Motor neuron (in vitro differentiated cells): ENCODE measurements at places on chromosomes 13 and 19. TPM values are rescaled to one million over a fixed set of nuclear protein-coding genes. Genes with fewer than 3 reads are reported as not detected.

Gene CGB3
- total RNA-seq, result 0.47 TPM in 1 of 2 replicates, not detected in the other

GRCh38 chr19:12187625-12188024 is 24.7 kb downstream of the ZNF136 start:
- ATAC-seq, result no peak

DNA sequence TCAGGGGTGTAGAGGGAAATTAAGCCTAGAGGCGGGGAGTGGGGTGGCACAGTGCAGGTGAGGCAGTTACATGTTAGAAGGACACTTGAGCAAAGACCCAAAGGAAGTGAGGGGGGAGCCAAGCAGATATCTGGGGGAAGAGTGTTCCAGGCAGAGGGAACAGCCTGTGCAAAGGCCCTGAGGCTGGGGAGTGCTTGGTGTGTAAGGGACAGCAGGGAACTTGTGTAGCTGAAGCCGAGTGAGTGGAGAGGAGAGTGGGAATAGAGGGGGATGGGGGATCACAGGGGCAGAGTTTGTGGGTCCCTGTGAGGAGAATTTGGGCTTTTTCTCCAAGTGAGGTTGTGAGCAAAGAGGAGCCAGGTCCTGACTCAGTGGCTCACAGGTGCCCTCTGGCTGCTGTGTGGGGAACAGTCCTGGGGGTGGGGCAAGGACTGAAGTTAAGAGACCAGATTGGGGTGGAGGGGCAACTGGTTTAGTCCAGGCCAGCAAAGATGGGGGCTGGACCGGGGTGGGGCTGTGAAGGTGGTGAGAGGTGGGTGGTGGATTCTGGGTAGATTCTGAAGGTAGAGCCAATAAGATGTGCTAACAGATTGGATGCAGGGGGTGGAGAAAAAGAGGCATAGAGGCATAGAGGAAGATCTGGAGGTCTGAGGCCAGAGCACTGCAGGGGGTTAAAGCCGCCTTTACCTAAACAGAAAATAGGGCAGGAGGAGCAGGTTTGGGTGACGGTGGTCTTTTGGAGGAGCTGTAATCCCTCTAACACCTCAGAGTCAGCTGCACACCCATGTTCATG is 75.3 kb downstream of the CACNA1A start:
- no peak for ATAC-seq

- no peak for ATAC-seq
Measured at GRCh38 chr19:29956855-29957254, 14.8 kb downstream of the URI1 start.

DNA sequence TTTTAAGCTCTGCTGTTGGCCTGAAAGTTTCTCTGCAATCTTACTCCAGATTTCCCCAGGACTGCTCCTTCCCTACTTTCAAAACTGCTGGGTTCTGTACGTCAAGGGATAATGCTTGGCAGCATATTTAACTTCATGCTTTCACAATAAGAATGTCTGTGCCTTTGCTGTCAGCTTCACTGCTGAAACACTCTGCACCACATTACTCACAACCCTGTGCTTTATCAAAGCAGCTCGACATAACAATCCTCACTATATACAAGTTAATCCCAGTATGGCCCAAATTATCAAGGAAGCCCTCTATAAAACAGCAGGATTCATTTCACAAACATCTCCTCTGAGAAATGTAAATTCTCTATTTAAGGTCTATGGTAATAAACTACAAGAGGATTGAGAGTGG is 17.5 kb downstream of the LATS2 start:
- peak; percentile 34 for ATAC-seq

DNA sequence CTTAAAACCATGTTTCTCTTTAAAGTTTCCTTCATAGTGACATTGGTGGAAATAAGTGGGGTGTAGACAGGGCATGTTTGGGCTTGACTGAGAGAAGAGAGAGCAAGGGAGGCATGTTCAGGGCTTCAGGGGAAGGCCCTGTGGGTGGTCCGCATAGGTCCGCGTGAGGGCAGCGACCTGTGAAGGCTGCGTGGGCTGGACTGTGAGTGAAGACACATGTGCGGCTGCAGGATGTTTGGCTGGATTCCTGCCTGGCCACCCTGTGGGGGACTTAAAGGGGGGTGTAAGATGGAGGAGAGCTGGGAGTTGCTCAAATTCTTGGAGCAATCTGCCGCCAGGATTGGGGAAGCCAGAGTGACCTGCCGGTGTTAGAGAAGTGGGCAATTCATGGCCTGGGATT is 23.8 kb upstream of the KLF12 start:
- ATAC-seq, result no peak

Gene ZNF460
- total RNA-seq, result 69.1 and 77.6 TPM in 2 replicates

Gene HPN
- total RNA-seq, result 0.63 and 2.1 TPM in 2 replicates

- no peak for ATAC-seq
Measured at GRCh38 chr13:111313911-111314425, 6.5 kb upstream of the TEX29 start.

GRCh38 chr19:52351512-52351911 is 15.5 kb downstream of the ZNF610 start:
- no peak for ATAC-seq

GRCh38 chr13:42968906-42969305 is 23.1 kb downstream of the EPSTI1 start:
- no peak for ATAC-seq

DNA sequence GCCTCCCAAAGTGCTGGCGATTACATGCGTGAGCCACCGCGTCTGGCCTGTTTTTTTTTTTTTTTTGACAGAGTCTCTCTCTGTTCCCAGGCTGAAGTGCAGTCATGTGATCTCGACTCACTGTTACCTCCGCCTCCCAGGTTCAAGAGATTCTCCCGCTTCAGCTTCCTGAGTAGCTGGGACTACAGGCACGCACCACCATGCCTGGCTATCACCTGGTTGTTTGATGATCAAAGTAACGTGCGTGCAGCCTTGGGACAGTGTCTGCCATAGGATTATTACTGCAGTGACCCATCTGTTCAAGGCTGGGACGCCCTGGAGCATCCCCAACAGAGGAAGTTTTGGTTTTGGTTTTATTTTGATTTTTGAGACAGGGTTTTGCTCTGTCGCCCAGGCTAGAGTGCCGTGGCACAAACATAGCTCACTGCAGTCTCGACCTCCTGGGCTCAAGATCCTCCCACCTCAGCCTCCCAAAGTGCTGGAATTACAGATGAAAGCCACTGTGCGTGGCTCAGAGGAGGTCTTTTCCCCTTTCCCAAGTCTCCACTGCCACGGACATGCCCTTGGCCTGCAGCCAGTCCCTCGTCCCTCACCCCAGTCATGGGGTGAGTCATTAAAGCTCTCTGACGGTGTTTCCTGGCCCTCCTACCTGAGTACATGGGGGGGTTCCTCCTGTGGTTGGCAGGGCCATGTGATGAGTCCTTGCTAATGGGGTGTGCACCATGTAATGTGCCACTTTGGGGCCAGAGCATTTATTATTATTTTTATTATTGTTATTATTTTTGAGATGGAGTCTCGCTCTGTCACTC is 65.6 kb downstream of the IER2 start:
- ATAC-seq, result no peak

- no peak for ATAC-seq
Measured at GRCh38 chr13:25675060-25675459, 303.3 kb downstream of the ATP8A2 start.

Gene MIA
- total RNA-seq, result 1.7 TPM in 1 of 2 replicates, not detected in the other

Gene PSG3
- not detected in 2 replicates for total RNA-seq

Gene GPR18
- 0.71 and 3.3 TPM in 2 replicates for total RNA-seq

GRCh38 chr19:47330466-47330869 is 1.5 kb upstream of the C5AR2 start:
- no peak for ATAC-seq

GRCh38 chr13:113989585-113990300 is 15.9 kb upstream of the C13orf46 start:
- ATAC-seq, result no peak

Gene AMER2
- 12.4 and 12.6 TPM in 2 replicates for total RNA-seq

Gene CEACAM1
- 0.14 and 2.2 TPM in 2 replicates for total RNA-seq

Gene FGF21
- total RNA-seq, result 0.29 TPM in 1 of 2 replicates, not detected in the other

DNA sequence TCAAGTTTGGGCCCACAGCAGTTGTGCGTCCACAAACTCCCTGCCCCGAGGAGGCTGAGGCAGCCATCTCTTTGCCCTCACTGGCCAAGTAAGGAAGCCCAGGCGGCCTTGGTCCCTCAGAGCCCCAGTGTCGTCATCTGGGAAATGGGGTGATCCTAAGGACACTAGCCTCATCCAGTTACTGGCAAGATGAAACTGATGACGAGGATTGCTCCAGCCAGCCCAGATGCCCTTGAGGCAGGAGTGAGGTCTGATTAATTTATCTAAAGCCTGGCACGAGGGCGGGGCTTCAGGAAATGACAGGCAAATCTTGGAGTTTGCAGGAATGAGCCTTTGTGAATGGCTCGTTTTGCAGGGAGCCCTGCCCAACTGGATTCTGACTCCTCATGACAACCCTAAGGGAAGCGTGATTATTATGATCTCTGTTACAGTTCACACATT is 5.6 kb downstream of the LIPE start:
- no peak for ATAC-seq

DNA sequence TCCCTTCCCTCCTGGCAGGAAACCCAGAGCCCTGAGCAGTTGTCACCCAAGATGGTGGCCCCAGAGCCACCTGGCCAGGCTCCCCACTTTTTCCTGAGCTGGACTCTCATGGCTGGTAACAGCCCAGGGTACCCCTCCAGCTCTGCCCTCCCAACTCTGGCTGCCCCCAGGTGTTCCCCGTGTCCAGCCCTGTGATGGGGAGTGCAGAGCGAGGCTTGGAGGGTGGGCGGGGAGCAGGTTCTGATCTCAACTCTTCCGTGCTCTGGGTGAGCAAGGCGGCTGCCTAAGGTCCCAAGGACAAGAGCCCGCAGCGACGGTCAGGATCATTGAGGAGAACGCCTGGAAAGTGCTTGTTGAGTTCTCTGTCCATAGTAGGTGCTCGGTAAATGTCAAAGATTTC is 54.7 kb upstream of the GAS6 start:
- no peak for ATAC-seq

Gene ZGLP1
- total RNA-seq, result 5.0 and 5.6 TPM in 2 replicates
